Activated CD8-positive, alpha-beta memory T cell treated with anti-CD3 and anti-CD28 coated beads for 1 hour (primary cell): ENCODE measurements at places on chromosomes 4 and X.

- no peak for DNase-seq
These were observed 758.6 kb downstream of the PDHA2 start for GRCh38 chr4:96598465-96598864.

- DNase-seq: no peak
These were observed 110.7 kb downstream of the ZNF827 start for GRCh38 chr4:145827885-145828284.

- no peak for DNase-seq
These were observed 1478.9 kb downstream of the PCDH19 start for GRCh38 chrX:98931216-98931615.

DNA sequence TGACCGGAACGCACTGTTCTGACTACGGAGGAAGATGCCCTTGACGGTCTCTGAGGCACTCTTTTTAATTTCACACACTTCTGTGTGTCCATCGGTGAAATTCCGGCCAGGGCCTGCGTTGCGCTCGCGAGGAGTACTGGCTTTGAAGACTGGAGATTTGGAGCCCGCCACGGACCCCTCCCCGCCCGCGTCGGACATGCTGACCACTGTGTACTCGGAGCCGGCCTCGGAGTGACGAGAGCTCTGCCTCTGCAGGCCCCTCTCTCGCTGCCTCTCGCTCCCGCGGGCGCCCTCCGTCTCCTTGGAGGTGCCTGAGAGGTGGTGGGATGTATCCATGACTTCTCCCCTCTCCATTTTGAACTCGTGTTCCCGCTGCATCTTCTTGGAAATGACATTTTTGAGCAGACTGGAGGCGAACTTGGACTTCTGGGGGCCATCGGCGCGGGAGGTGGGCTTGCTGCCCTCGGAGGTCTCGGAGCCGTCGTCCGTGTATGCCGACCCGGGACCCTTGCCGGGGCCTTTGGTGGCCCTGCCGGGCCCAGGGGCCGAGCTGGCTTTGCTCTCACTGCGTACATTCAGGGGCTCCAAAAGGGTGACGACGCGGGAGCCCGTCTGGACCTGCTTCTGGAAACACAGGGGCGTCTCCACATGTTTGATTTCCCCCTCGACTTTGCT is 5.7 kb downstream of the C4orf54 start:
- no peak for DNase-seq

- no peak for DNase-seq
These were observed 21.8 kb upstream of the PPA2 start for GRCh38 chr4:105495667-105496066.

DNA sequence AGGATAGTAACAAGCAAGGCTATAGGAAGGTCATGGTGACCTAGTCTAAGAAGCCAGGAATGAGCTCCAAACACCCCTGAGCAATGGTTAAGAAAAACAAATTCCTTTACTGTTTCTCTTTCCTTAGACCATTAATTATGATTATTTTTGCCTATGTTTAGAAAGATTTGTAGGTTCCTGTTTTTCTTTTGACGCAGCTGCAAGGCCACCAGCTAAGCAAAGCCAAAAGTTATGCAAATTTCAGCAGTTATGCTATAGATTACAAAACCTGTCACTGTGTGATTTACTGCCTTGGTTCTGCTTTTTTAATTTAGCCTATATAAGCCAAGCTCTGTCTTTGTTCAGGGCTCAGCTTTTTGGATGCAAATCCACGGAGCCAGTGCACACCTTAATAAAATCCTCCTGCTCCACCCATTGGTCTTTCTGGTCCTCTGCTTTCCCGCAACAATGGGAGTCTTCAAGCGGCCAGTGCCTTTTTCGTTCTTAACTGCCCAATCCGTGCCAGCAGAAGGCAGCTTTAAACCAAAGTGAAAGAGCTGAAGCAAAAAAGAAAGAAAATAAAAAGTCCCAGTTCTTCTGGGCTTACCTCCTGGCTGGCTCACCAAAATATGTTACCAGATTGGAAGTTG is 1.4 kb upstream of the CEP135 start:
- DNase-seq: no peak

GRCh38 chr4:155964016-155964891 is 10.6 kb upstream of the CTSO start:
- no peak for DNase-seq

- no peak for DNase-seq
These were observed 20.2 kb upstream of the IL2 start for GRCh38 chr4:122476745-122477144.

- no peak for DNase-seq
These were observed 579 bp upstream of the GABRA2 start for GRCh38 chr4:46390355-46391058.

- no peak for DNase-seq
These were observed 24.2 kb downstream of the KLHL15 start for GRCh38 chrX:24002792-24003191.

GRCh38 chr4:124883632-124884031 is 171.1 kb upstream of the ANKRD50 start:
- DNase-seq: no peak

DNA sequence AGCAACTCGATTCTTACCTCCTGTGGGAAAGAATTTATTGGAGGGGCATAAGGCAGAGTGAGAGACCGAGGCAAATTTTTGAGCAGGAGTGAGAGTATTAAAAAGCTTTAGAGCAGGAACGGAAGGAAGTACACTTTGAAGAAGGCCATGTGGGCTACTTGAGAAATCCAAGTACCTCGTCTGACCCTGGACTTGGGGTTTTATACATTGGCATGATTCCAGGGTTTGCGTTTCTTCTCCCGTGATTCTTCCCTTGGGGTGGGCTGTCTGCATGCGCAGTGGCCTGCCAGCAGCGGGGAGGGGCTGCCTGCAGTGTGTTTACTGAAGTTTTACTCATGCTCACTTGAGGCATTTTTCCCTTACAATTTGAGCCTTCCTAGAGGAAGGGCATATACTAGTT is 3.4 kb downstream of the GALNT7 start:
- DNase-seq: no peak

- no peak for DNase-seq
These were observed 31.7 kb upstream of the PDLIM3 start for GRCh38 chr4:185566972-185567371.

- no peak for DNase-seq
These were observed 357.1 kb upstream of the KLHL4 start for GRCh38 chrX:87160435-87161010.

GRCh38 chr4:153465140-153465539 is 1.0 kb upstream of the TMEM131L start:
- DNase-seq: no peak

- no peak for DNase-seq
These were observed 107.6 kb upstream of the FAM9B start for GRCh38 chrX:9141496-9141895.

DNA sequence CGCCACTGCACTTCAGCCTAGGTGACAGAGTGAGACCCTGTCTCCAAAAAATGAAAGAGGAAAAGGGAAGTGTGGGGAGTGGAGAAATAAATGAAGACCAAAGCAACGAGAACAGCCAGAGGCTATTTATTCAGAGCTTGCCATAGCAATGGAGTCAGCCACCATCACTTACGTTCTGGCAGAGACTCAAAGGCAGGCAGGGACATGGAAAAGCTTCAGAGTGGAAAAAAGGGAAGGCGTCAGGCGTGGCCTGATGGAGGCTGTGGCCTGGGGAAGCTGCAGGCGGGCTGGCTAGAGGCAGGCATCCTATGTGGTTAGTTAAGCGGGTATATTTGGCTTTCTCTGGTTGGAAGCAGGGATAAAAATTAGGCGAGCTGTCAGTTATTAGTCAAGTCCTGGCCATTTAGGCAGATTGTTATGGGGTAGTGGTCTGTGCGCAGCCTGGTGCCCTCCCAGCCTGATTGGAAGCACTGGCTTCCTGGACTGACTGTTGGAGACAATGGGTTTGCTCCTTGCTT is 73.3 kb downstream of the DCTD start:
- DNase-seq: no peak

GRCh38 chr4:48129307-48130014 is 4.6 kb downstream of the TXK start:
- DNase-seq: no peak

DNA sequence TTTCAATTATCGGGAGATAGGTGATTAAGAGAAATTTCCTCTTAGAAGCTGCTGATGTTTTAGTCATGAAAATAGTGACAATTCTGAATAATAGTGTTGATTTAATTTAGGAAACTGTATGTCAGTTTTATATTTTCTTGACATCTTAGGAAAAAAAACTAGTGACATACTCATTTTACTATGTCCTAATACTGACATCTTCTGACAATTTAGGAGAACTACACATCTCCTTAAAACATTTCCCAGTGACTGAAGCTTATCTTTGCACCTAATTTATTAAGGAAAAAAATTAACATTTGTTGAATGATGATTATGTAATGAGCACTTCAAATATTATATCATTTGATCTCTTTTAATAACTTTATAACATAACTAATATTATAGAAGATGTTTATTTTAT is 42.0 kb upstream of the RBMXL3 start:
- no peak for DNase-seq

DNA sequence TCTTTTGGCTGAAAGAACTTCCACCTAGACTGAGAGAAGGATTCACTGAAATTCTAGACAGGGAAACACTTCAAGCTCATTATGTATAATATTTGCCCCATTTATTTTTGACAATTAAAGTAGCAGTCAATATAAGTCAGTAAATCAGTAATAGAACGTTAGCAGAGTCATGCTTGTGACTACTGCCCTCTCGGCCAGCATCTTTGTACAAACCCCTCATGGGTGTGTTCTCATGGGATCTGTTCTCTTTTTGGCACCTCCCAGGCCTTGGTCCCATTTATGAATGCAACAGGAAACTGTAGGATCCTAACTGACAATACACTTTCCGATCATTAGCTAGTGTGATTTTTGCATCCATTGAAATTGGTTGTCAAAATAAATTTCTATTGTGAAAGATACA is 2.9 kb downstream of the MSL3 start:
- DNase-seq: no peak

DNA sequence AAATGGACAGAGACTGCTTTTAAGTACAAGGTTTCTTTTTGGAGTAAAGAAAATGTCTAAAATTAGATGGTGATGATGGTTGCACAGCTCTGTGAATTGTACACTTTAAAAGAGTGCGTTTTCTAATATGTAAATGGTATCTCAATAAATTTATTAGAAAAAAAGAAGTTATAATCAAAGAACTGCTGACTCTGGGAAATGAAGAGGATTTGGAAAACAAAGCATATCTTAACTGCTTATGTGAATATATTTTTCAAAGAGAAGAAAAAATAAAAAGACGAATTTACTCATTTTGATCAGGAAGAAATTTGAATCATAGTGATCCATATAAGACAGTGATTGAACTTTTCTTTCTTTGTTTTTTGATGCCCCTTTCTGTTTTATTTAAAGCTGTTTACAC is 45.9 kb upstream of the FSTL5 start:
- DNase-seq: no peak

- DNase-seq: no peak
These were observed 69.2 kb downstream of the SORBS2 start for GRCh38 chr4:185742766-185743165.

- DNase-seq: no peak
These were observed 43.6 kb upstream of the PHOX2B start for GRCh38 chr4:41792166-41792565.

DNA sequence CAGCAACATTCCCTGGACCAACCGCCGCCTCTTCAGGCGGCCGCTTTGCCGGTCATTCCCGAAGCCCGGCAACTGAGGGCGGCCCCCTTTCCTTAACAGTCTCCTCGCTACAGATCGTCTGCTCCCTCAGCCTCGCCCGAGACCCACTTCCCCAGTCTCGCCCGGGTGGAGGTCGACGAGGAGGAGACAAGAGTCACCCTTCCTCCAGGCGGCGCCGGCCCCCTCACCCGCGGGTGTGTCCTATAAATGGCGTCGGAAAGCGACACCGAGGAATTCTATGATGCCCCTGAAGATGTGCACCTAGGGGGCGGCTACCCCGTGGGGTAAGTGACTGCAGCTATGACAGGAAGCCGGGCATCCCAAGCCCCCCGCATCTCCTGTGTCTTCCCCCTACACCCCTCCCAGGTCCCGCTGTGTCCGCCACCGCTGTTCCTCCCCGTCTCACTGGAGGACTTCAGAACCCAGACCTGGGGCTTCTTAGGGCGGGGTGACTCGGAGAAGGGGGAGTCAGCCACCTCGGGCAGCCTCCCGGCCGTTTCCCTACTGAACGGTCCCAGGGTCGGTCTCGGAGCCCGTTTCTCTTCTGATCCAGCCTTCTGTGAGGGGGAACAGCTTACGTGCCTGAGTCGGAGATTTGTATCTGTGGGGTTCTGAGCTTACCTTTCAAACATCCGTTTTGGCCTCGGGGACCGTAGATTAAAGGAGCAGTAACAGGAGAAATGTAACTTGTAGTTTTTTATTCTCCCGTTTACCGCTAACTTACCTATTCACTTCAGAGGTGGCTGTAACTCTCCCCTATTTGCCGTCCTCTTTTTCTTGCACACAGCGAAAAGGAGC is 570 bp downstream of the WDR44 start:
- DNase-seq: peak; percentile 33
